ENCODE measurements at places on chromosomes 2 and 18.

- DNase-seq, result no peak
Measured at GRCh38 chr2:108304975-108305374, 16.3 kb downstream of the SULT1C2 start.

- DNase-seq, result no peak
Measured at GRCh38 chr2:36271266-36271665, 84.3 kb upstream of the CRIM1 start.

- no peak for DNase-seq
Measured at GRCh38 chr2:105775809-105776559, 31.3 kb downstream of the NCK2 start.

- no peak for DNase-seq
Measured at GRCh38 chr2:375270-375955, 87.5 kb upstream of the ALKAL2 start.

- DNase-seq, result no peak
Measured at GRCh38 chr2:1900732-1901131, 156.4 kb upstream of the PXDN start.

- DNase-seq, result no peak
Measured at GRCh38 chr18:42719221-42719620, 396.3 kb downstream of the RIT2 start.

DNA sequence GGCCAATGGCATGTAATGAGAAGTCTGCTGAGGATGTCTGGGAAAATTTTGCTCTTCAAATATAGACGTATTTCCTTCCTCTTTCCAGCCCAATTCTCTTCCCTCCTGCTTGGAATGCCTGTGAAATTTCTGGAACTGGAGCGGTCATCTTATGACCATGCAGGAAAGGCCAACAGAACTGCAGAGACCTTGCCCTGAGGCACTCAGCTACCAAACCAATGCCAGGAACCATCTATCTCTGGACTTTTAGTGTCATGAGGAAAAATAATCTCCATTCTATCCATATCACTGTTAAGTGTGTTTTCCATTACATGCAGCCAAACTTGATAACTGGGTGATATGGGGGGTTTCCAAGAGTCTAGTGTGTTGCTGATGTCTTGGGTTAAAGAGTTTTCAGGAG, 363.7 kb downstream of the SLC4A3 start:
- no peak for DNase-seq

GRCh38 chr18:36737316-36737715, 91.5 kb downstream of the TPGS2 start:
- DNase-seq, result no peak

- DNase-seq, result no peak
Measured at GRCh38 chr18:711310-711656, 1.1 kb downstream of the ENOSF1 start.

GRCh38 chr2:64453770-64454385, at the start of gene LGALSL:
LGALSL (plus strand) TSS chr2:64454162; CDS start chr2:64454546, 384 bp downstream.
- peak; percentile 85 for DNase-seq

DNA sequence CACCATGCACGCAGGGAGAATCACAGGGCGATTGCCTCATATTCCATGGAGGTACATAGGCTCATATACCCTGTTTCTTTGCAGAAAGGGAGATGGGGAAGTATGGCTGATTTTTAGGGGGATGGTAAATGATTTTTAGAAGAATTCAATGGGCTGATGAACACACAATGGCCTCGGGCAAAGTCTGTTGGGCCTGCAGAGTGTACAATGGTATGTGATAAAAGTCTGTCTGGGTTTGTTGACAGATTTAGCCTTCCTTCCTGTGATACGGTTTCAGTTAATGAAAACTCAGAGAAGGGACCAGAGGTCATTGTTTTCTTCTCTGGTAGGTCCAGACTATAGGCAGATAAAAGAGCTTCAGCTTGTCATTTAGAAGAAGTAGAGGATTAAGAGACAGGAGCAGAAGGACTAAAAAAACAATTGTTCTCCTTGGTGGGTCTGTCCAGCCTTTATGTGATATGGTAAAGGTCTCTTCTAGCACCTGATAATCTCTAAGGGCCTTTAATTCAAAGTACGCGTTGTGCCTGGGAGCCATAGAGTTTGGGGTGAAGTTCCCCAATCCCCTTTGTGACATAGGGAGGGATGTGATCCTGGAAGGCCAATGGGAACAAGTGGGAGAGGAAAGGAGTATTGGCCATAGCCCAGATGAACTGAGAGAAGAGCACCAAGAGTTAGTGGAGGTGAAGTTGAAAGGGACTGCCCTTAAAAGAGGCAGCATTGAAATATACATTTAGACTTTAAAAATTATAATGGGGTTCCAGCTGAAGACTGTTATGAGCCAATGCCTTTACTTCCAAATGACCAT, 107.5 kb upstream of the SERPINE2 start:
- no peak for DNase-seq

GRCh38 chr2:31378389-31378788, 36.2 kb downstream of the XDH start:
- no peak for DNase-seq

- DNase-seq, result peak; percentile 87
Measured at GRCh38 chr2:85601771-85602475, 575 bp downstream of the TMEM150A start.

DNA sequence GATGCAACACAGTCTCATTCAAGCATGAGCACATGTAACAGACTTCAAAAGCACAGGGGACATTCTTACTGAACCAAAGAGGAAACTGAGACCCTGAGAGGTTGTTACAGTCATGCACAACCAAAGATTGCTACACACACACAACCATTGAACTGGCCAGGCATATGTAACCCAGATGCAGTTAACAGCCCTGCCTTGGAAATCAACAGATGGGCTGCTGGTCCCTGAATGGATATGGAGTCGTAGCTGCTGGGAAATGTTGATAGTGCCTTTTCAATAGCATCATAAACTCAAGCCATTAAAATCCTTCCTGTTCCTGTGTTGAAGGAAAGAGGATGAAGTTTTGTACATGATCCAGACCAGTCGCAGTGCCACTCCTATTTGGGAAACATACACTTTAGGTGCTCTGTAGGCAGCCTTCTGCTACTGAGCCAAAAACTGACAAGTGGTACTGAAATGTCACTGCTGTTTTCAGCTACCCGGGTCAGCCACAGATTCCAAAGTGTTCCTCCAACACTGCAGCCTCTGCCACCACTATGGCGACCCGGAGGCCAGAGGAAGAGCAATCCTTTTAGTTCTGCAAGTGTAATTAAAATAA, 143.9 kb downstream of the CCBE1 start:
- DNase-seq, result no peak

- DNase-seq, result no peak
Measured at GRCh38 chr18:40980171-40980570, 974.9 kb upstream of the PIK3C3 start.

- no peak for DNase-seq
Measured at GRCh38 chr18:58592223-58593214, 36.4 kb downstream of the ALPK2 start.

- no peak for DNase-seq
Measured at GRCh38 chr2:16272038-16272788, 331.9 kb downstream of the MYCN start.

DNA sequence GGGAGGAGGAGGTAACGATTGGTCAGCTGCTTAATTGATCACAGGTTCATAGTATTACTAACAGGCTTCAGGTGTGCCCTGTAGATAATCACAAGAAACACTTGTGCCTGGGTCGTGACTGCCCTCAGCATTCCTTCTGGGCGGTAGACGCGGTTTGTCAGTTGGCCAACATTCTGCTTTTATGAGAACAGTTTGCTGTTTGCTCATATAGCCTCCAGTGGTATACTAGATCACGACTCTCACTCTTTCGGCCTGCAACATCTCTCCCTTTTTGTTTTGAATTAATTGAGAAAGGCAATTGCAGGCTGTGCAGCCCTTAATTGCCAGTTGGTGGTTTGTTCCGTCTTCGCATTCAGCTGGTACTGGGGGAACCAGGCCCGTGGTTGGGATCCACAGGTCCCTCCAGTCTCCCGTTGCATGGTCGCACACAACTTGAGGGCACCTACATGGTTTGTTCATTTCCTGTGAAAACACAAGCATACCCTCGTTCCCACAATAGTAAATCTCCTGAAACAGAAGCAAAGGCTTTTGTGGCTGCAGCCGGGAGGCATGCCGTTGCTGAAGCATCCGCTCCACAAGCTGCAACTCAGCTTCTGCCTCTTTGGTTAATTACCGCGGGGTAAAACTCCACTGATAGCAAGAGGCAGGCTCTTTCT, 30.3 kb upstream of the GPR17 start:
- no peak for DNase-seq

DNA sequence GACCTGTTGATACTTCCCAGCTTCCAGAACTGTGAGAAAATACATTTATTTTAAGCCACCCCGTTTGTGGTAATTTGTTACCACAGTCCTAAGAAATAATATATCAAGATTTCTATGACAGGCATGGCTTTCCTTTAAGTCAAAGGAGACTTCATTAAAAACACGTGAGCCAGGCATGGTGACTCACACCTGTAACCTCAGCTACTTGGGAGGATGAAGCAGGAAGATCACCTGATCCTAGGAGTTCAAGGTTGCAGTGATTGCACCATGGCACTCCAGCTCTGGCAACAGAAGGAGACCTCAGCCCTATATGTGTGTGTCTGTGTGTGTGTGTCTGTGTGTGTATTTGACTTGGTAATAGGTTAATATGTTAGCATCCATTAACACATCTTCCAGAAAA, 69.8 kb upstream of the SCN7A start:
- DNase-seq, result no peak

All from Right ventricle myocardium inferior (tissue), 1 donor.